Suppressor macrophage treated with lipopolysaccharide for 1 hour (primary cell): ENCODE measurements at places on chromosomes 12 and 14.

- DNase-seq, result no peak
These were observed 132.0 kb upstream of the NOVA1 start for GRCh38 chr14:26729851-26730250.

GRCh38 chr14:69675877-69676416 is 64.6 kb downstream of the SUSD6 start:
- DNase-seq, result no peak

GRCh38 chr12:24069532-24070395 is 120.3 kb upstream of the SOX5 start:
- DNase-seq, result no peak

- peak; percentile 89 for DNase-seq
These were observed 175.8 kb downstream of the TTC8 start for GRCh38 chr14:89000007-89000942.

DNA sequence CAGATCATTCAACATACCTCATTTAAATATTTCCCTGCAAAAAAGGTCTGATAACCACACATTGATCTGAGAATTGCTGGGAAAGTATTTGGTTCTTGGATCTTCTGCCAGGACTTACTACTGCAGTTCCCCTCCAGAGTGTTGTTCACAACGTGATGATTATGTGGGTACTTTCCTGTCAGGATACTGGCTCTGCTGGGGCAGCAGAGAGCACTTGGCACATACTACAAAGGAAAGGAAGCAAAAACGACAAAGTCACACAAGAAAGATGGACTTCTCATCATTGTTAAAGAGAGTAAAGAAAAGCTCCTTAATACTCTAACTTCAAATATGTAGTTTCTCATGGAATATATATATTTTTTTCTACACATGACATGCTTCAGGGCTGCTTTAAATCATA is 11.5 kb downstream of the GNS start:
- DNase-seq, result peak; percentile 88

DNA sequence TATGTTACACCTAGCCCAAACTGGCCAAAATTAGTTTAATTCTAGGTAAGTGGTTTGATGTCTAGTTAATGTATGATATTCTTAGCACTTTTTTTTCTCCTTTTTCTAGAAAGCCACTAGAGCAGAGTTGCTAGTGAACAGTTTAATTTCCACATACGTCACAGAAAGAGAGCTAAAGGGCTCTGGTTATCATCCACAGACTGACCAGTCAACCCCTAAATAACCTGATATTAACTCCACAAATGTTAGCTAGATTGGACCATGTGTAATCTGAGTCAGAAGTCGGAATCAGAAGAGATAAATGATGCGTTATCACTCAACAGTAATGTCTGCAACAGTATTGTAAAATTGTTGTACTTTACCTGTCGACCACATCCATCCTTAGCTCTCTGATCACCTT is 74.9 kb downstream of the USP15 start:
- DNase-seq, result no peak

DNA sequence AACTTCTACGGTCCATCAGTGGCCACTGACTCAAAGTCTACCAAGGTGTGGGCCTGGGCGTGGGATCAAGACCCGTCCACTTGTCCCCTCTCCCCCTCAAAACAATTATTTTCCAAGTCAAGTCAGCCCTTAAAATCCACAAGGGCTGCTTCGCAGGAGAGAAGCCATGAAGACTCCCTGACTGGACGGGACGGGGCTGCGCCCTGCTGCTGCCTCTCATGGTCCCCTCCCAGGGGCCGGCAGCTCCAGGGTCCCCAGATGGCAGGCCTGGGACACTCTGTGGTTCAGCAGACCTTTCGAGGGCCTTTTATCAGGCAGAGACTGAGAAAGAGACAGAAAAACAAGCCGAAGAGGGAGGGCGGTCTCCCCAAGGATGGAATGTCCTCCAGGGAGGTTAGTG is 10.8 kb downstream of the NGB start:
- DNase-seq, result no peak

DNA sequence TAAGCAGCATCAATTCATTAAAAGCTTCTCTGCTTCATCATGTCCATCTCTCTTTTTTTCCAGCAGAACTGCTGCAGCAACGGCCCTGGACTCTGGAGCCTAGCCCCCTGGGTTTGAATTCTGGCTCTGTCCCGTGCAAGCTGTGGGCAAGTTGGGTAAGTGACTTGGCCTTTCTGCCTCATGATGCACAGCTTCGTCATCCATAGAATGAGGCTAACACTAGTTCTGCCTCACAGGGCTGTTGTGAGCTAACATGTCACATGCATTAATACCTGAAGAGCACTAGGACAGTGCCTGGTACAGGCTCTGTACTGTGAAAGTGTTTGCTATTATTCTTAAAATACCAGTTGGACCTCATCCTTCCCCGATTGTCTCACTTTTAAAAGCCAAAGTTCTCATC is 4.2 kb downstream of the KRT82 start:
- DNase-seq, result no peak
